ENCODE measurements at places on chromosomes 1 and 21.

- no peak for DNase-seq
Observed at GRCh38 chr1:200176181-200176580, 148.7 kb downstream of the NR5A2 start.

DNA sequence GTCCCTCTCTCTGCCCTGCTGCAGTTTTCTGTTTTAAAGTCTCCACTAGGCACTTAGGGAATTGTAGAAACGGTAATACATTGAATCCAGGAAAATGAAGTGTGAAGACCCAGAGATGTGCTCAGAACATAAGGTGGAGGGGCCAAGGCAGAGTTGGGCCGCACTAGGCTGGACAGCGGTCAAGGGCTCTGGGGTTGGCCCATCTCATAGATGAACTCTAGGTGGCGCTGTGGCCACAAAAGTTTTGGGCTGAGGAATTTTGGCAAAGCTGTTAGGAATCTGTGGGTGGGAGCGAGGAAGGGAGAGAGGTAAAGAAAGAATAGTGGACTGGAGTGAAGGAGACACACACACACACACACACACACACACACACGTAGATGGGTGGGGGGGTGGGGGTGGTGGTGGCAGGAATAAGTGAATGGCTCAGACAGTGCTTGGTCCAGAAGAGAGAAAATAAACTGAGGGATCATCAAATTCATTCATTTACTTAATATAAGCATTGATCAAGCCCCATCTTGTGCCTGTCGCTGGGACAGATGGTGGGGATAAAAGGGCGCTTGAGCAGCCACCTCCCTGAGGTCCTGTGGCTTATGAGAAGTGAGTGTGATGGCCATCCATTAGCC, 258.5 kb downstream of the TRABD2B start:
- no peak for DNase-seq

GRCh38 chr1:76170084-76170483, 95.5 kb downstream of the ST6GALNAC3 start:
- DNase-seq: no peak

GRCh38 chr1:116942344-116942743, 32.6 kb downstream of the PTGFRN start:
- DNase-seq: no peak

GRCh38 chr21:42080788-42081083, 9.6 kb downstream of the UMODL1 start:
- no peak for DNase-seq

- no peak for DNase-seq
Observed at GRCh38 chr1:224160171-224160682, 22.8 kb upstream of the DEGS1 start.

- peak; percentile 28 for DNase-seq
Observed at GRCh38 chr1:205680073-205680851, at the start of gene SLC45A3. SLC45A3 (minus strand) TSS chr1:205680509; CDS start chr1:205664656, 15,853 bp downstream.

- no peak for DNase-seq
Observed at GRCh38 chr1:44313265-44313918, 41.7 kb downstream of the ERI3 start.

DNA sequence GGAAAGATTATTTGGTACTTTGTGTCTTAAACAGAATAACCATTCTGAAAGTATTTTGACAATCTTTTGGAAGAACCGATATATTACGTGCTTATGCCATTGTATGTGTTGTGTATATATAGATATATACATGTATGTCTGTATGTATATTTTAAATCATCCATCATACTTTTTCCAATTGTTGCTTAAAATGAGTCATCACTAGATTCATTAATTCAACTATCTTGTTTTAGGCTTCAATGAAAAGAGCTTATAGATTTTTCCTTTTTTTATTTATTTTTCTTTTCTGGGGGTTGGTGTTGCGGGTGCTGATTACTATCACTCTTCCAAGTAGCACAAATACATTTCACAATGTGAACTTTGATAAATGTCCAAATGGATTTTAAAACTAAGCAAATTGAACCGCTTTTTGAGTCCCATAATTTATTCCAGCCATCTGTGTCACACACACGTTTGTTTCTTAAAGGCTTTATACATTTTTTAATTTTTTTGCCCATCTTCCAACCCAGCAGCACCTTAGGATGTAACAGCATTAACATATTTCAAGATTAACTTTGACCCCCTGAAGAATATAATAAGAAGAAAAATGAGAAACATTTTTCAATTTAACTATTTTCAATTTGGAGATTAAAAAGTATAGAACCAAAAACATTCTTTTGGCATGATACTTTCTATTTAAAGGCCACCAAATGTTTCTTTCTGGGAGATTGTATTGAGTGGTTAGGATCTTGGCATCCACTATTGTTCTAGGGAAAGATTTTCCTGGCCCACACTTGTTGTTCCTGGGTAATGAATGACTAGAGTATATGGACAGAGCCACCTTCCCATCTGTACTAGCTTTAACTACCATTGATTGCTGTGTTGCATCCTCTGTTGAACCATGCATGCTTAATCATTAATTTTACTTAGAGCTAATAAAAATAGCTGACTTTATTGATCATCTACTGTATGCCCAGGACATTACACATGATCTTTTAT, 9.3 kb upstream of the DPYD start:
- DNase-seq: no peak

DNA sequence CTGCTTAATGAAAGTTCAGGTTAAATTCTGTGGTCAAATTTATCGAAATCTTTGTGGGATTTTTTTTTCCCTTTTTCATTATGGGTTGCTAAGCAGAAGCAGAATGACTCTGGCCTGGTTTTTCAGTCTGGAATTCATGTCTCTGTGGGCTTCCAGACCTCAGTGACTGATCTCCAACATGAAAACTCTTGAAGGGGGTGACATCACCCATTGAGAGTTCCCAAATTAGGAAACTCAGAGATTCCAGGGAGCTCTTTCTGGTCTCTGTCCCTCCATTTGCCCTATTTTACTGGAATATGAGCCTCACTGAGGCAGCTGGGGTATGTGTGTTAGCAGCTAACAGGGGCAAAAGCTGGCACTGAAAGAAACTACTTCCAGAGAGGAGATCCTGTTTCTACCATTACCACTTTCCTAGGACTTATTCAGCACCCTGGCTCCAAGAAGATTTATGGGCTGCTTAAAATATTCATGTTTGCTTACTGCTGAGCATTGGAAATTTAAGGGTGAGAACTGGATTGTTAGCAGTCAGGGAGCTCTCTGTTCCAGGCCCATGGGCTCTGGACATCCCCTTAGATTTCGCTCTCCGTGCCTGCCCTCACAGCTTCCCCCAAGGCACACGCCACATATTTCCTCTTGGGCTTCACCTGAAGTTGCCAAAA, 203.4 kb upstream of the SPAG17 start:
- no peak for DNase-seq

GRCh38 chr1:30315185-30315960, 408.0 kb downstream of the MATN1 start:
- DNase-seq: no peak

DNA sequence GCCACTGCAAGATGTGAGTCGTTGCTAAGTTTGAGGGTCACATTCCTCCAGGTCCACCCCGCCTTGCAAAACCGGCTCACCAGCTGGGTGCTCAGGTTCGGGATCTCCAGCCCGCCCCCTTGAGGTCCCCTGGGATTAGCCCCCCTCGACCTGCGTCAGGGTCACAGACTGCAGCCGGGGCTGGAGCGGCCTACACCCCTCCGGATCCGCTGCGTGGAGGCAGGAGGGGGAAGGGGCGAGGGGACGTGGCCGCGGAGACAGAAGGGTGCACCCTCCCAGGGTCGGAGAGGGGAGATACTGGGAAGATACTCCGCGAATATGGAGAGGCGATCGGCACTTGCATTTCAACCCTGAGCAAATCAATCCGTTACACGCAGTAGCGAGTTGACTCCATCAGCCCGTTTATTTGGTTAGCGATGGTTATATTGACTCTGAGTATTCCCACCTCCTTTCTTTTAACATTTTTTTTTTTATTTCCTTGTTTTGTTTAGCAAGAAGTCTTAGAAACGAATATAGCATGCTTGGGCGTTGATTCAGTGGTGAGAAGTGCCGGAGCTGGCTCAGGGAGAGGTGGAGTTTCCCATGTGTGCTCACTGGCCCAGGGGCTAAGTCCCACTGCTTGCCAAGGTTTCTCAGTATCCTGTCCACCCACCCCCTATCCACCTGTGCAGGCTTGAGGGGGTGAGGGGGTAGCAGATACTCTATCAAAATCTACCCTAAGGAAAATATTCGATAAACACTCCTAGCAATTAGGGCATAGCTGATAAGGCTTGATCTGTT, 997 bp downstream of the IFNAR2 start:
- DNase-seq: no peak

Data from NCI-H1436 treated with DMSO at 0.1 percent for 48 hours (cell line).